ENCODE measurements at places on chromosomes 7 and 10.

DNA sequence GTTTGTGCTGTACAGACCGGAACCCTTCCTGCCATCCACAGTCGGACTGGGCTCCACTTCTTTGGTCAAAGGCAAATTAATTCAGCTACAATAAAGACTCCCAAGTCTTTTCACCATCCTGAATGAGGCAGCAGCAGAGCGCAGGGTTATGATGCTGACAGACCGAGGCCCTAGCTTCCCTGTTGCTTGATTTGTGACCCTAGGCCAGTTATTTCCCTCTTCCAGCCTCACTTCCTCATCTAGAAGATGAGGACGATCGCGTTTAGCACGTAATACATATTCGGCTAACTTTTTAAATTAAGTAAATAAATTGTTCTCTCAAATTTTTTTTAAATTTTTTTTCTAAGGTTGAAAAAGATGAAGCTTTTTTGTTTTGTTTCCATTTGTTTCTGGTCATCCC is 18.1 kb downstream of the ADRB1 start:
- no peak for DNase-seq

DNA sequence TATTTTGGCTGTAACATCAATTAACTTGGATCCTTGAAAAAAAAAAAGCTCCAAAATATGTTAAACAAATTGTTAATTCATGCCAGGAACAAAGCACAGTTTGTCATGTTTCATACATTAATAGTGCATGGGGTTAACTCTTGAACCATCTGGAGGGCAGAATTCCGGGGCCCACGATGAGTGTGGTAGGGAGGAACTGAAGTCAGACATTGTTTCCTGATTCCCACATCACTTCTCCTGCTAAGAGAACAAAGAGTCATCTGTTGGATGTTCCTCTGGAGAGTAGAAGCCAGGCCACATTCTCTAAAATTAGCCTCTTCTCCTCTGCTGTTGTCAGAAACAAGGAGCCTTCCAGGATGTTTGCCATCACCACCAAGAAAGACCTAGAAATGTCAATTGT is 54.6 kb downstream of the TMEM178B start:
- DNase-seq: no peak

DNA sequence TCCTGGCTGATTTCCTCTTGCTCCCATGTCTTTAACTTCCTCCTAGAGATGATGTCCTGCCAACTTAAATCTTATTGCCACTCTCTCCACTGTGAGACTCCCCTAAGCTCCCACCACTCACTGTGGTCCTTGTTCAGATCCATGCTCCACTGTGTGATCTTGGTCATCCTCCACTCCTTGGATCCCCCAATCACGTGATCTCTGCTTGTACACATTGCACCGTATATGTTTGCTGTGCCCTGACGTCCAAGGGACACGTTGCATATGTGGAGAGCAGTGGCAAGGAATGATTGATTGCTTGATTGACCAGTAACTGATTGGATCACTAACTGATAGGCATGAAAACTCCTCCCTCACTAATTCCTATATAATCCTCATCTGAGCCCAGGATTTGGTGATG is 395.1 kb downstream of the SDK1 start:
- no peak for DNase-seq

DNA sequence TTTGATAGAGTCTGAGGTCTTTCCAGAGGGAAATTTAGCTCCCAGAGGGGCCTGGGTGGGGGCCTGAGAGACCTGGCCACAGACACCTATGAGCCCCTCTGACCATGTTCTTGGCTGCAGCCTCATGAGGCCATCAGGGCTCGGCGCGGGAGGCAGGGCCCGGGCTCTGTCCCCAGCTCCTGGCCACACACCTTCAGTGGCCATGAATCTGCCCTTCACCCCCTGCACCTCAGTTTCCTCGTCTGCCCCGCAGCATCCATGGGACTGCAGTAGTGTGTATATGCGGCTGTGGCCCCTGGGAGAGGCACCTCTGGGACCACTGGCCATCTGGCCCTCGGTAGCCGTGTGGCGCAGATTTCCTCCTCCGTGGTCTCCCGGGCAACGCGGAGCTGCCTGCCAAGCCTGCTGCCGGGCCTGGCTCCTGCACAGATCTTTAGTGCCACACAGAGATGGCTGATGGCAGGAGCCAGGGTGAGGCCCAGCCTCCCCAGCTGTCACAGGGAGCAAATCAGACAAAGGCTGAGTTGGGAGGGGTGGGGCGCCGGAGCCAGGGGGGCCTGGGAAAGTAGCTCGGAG is 23.6 kb upstream of the ADCYAP1R1 start:
- no peak for DNase-seq

DNA sequence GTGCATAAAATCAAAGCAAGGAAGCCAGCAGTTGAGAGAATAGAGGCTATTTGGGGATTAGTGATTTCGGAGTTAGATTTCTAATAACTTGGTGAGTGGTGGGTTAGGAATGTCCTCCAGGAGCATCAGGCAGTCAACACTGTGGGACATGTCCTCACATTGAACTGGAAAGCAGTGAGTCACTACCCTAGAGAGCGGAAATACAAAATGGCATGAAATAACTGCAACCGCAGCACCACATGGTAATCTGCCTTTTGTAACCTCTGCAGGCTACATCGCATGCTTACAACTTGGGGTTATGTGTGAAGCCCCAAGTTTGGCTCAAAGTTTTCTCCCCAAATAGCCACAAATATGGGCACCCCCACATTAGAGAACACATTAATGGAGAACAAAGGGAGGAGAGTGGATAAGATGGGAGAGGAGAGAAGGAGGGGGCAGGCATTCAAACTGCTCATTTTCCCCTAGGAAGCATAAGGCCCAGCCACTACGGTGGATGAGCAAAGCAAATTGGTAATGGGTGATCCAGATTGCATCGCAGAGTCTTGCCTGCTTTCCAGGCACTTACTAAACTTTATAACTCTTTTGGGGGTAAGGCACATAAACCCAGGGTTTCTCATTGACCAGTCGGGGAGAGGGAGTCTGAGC is 22.0 kb upstream of the SLF2 start:
- DNase-seq: no peak

DNA sequence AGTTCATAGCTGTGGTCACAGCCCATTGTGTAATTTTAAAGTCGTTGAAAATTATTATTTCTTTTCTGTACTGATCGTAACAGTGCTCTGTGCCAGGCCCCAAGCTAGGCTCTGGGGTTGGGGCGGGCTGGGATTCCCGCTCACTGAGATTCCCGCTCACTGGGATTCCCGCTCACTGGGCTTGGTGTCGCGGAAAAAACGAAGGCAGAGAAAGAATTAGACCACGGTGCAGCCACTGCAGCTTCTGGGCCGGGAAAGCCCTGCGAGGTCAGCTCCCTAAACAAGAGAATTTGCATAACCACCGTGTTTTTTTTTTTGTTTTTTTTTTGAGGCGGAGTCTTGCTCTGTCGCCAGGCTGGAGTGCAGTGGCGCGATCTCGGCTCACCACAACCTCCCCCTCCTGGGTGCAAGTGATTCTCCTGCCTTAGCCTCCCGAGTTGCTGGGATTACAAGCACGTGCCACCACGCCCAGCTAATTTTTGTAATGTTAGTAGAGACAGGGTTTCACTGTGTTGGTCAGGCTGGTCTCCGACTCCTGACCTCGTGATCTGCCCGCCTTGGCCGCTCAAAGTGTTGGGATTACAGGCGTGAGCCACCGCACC is 31.2 kb downstream of the FOXK1 start:
- DNase-seq: peak; percentile 66

GRCh38 chr10:116006508-116006907 is 266.5 kb downstream of the GFRA1 start:
- DNase-seq: no peak
